ENCODE measurements at places on chromosomes 5 and 9.

DNA sequence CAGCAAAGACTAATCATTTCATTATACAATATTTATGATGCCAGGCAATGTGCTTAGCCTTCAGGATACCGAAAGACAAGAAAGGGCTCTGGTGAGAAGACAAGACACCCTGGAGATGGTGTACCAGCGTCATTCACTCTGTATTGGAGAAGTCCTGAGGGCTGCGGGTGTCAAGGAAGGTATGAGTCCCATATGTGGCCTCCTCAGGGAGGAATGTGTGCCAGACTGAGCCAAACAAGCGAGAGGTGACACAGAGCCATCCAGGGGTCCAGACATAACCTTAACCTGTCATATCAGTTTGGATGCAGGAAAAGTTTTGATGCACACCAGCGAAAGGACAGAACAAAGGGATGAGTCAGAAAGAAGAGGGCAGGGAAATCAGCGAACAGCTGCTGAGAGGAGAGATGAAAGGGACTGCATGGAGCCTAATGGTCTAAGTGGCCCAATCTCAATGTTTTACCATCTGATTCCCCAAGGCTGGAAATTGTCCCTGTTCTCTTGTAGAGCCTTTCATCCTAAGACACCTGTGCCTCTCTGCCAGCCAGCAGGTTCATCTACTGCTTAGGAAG is 38.9 kb downstream of the ADRA1B start:
- DNase-seq = no peak
- H3K27ac ChIP-seq = no peak overlapping the region
- no peaks in the 10 kb centered on the region for H3K4me1 ChIP-seq
- H3K4me3 ChIP-seq = no peak overlapping the region
- no peaks in the 10 kb centered on the region for H3K27me3 ChIP-seq

DNA sequence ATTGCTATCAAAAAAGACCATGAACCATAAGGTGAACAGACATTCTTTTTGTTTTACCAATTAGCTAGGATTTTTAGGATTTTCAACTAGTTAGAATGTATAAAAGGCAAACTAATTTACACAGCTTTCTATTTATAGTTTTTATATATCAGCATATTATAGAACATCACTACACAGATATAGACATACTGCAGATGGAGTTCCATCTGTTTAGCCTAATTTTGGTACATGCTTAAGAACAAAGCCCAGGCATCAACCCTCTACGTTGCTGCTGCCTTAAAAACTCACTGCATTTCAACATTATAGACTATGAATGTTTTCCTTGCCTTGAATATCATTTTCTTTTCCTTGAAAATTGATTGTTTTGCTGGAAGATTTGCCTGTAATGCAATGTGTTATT is 2227.5 kb upstream of the C9orf72 start:
- H3K27me3 ChIP-seq = no peaks in the 10 kb centered on the region
- no peak for DNase-seq
- no peaks in the 10 kb centered on the region for H3K4me1 ChIP-seq
- H3K4me3 ChIP-seq = no peak overlapping the region
- H3K27ac ChIP-seq = no peak overlapping the region

DNA sequence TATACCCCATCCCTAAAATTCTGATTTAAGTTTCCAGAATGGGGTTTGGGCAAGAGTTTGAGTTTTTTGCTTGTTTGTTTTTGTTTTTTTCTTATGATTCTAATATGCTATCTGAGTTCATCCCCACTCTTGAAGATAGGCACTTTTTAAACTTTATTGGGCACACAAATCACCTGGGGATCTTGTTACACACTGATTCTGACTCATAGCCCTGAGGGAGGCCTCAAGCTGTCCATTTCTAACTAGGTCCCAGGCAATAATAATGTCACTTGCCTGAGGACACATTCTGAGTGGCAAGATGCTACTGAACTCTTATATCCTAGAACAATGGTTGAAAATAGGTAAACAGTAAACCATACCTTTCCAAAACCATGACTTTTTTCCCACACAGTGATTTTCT is 22.8 kb upstream of the ABLIM3 start:
- peaks cover 12% of the 10 kb centered on the region for H3K27me3 ChIP-seq
- no peak overlapping the region for H3K27ac ChIP-seq
- no peak overlapping the region for H3K4me3 ChIP-seq
- no peak for DNase-seq
- H3K36me3 ChIP-seq = no peaks in the 10 kb centered on the region

DNA sequence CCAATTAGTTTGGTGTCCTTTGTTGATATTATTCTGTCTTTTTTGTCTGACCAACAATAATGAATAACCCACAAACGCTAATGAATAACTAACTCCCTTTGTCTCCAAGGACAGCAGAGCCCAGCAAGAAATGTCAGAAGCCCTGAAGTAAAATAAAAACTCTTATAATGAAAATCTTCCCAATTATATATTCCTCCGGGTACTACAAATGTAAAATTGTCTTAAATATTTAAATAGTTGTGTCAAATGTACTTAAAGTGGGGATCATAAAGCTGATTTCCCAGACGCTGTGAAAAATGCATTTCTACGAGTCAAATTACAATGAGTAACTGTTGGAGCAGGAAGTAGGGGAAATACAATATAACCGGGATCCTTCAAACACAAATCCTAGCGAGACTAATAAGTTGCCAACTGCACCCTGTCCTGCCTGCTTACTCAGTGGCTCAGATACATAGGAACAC is 22.3 kb downstream of the GLIS3 start:
- H3K27me3 ChIP-seq = no peaks in the 10 kb centered on the region
- H3K36me3 ChIP-seq = no peaks in the 10 kb centered on the region
- H3K4me1 ChIP-seq = no peaks in the 10 kb centered on the region
- no peak overlapping the region for H3K27ac ChIP-seq

GRCh38 chr9:104022083-104022482 is 72.0 kb upstream of the SMC2 start:
- no peak overlapping the region for H3K27ac ChIP-seq

GRCh38 chr5:104628911-104629310 is 1066.3 kb upstream of the NUDT12 start:
- no peaks in the 10 kb centered on the region for H3K4me1 ChIP-seq
- H3K4me3 ChIP-seq = no peak overlapping the region
- H3K27ac ChIP-seq = no peak overlapping the region
- H3K36me3 ChIP-seq = peaks cover 2% of the 10 kb centered on the region
- no peak for DNase-seq
- H3K27me3 ChIP-seq = no peaks in the 10 kb centered on the region

GRCh38 chr5:177410575-177410974 is 1.2 kb upstream of the F12 start:
- H3K36me3 ChIP-seq = no peaks in the 10 kb centered on the region
- H3K27me3 ChIP-seq = peaks cover 61% of the 10 kb centered on the region

GRCh38 chr5:50945139-50945538 is 278.7 kb downstream of the PARP8 start:
- no peak overlapping the region for H3K4me3 ChIP-seq
- H3K36me3 ChIP-seq = peaks cover 14% of the 10 kb centered on the region
- no peaks in the 10 kb centered on the region for H3K27me3 ChIP-seq
- no peak for DNase-seq

- H3K27ac ChIP-seq = no peak overlapping the region
- H3K27me3 ChIP-seq = peaks cover 55% of the 10 kb centered on the region
- no peaks in the 10 kb centered on the region for H3K4me1 ChIP-seq
- no peak for DNase-seq
- no peak overlapping the region for H3K4me3 ChIP-seq
- H3K36me3 ChIP-seq = no peaks in the 10 kb centered on the region
Observed at GRCh38 chr5:158873104-158873503, 226.6 kb downstream of the EBF1 start.

GRCh38 chr5:180825768-180826525 is 23.3 kb upstream of the MGAT1 start:
- no peaks in the 10 kb centered on the region for H3K27me3 ChIP-seq
- peaks cover 39% of the 10 kb centered on the region for H3K4me1 ChIP-seq
- no peak for DNase-seq
- no peak overlapping the region for H3K4me3 ChIP-seq
- H3K27ac ChIP-seq = peak overlapping the region; percentile 22
- H3K36me3 ChIP-seq = peaks cover 18% of the 10 kb centered on the region

DNA sequence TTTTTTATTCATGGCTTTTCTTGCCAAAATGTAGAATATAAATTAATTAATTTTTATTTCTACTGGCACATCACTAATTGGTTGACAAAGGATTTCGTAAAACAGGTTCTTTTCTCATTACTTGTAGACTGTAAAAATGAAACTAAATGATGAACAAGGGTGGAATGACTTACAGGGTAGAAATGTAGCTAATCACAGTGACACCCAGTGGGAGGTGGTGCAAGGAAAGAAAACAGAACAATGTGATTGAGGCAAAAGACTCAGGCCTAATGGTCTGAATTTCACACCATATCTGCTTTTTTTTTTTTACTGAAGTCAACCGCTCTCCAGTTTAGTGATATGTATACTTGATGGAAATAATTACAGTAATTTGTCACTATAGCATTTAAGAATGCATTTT is 28.9 kb downstream of the GABRG2 start:
- H3K36me3 ChIP-seq = no peaks in the 10 kb centered on the region
- no peaks in the 10 kb centered on the region for H3K27me3 ChIP-seq
- DNase-seq = no peak
- no peak overlapping the region for H3K4me3 ChIP-seq
- H3K4me1 ChIP-seq = no peaks in the 10 kb centered on the region

DNA sequence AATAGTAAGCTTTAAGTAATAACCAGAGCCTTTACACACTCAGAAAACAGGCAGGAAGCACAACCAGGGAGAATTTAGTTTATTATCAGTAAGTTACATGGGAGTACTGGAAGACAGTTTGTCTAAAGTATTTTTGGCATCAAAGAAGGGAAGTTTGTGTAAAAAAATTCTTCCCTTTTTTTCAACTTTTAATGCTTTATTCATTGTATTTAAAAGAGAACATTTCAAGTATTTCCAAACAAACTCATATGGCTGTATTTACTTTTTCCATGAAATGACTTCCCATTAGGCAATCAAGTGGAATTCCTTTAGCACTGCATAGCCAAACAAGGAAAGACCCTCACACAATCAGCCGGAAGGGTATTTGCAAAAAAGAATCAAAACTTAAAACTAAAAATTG is 26.7 kb downstream of the RNF145 start:
- no peaks in the 10 kb centered on the region for H3K27me3 ChIP-seq
- no peak for DNase-seq
- H3K4me3 ChIP-seq = no peak overlapping the region
- H3K27ac ChIP-seq = peak overlapping the region; percentile 43
- H3K4me1 ChIP-seq = peaks cover 58% of the 10 kb centered on the region

DNA sequence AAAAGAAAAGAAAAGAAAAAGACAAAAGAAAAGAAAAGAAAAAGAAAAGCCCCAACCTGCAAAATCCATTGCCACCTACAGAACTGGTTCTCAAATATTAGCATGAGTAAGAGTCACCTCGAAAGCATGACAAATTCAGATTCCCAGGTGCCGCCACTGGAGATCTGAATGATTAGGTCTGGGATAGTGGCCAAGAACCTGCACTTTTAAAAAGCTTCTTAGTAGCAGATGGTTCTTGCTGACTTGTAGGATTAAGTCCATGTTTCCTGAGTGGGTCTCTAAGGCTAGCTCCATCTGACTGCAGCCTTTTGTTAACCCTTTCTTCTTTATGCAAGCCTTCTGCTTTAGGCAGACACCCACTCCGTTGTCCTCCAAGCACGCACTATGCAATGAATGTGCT is 178.5 kb upstream of the CDH18 start:
- no peak for DNase-seq
- no peaks in the 10 kb centered on the region for H3K27me3 ChIP-seq
- H3K36me3 ChIP-seq = no peaks in the 10 kb centered on the region
- no peak overlapping the region for H3K27ac ChIP-seq

DNA sequence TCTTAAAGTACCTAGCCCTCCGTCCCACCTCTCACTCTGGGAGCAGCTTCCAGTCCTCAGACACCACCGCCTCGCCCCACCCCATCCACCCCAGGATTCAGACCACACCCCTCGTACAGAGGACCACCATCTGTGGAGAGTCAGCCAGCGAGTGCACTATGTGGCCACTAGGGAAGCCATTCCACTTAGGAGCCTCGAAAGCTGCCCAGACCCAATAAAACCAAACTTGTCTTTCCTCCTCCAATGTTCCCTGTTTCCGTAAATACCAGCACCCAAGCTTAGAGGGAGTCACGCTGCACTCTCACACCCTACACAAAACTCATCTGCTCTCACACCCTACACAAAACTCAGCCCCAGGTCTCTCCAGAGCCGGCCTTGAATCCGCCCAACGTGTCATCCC is 1.9 kb downstream of the GCNT4 start:
- peaks cover 27% of the 10 kb centered on the region for H3K27me3 ChIP-seq
- H3K4me3 ChIP-seq = no peak overlapping the region
- H3K27ac ChIP-seq = no peak overlapping the region
- peaks cover 42% of the 10 kb centered on the region for H3K4me1 ChIP-seq
- peaks cover 2% of the 10 kb centered on the region for H3K36me3 ChIP-seq

- H3K27ac ChIP-seq = no peak overlapping the region
- peaks cover 77% of the 10 kb centered on the region for H3K4me1 ChIP-seq
- DNase-seq = no peak
- peaks cover 40% of the 10 kb centered on the region for H3K27me3 ChIP-seq
- no peak overlapping the region for H3K4me3 ChIP-seq
Observed at GRCh38 chr5:51376509-51376908, 6.7 kb upstream of the ISL1 start.

DNA sequence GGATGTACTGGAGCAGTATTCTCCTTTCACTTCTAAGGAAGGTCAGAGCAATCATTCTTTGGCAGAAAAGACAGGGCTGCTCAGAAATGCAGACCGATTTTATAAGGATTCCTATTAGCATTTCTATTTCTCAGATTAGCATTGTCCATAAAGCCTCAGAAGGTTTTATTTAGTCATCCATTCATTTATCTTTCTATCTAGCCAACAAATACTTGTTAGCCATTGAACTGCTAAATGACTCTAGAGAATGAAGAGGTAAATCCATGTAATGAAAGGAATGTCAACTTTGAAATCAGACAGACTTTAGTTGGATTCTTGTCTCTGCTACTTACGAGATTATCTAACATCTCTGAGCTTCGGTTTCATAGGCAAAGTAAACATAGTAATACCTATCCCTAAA is 165.2 kb downstream of the SLC25A46 start:
- peaks cover 3% of the 10 kb centered on the region for H3K4me1 ChIP-seq
- no peak for DNase-seq
- H3K27ac ChIP-seq = no peak overlapping the region
- no peaks in the 10 kb centered on the region for H3K36me3 ChIP-seq
- no peak overlapping the region for H3K4me3 ChIP-seq
- H3K27me3 ChIP-seq = no peaks in the 10 kb centered on the region

DNA sequence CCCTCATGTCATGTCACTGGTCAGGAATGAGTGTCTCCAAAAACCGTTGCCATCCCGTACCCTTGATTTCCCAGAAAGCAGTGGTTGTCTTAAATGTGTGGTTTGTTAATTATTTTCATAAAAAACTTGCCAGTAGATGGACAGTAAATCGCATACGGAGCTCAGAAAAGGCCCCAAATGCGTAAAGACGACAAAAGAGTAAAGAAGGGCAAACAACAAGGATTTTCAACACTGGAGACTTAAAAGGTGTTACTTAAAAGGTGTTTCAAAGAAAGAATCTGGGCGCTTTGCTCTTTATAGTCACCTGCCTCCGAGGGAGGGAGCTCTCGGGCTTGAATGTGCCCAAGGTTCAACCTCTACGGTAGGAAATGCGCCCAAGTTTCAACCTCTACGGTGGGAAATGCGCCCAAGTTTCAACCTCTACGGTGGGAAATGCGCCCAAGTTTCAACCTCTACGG is 734 bp downstream of the KIF27 start:
- peaks cover 2% of the 10 kb centered on the region for H3K36me3 ChIP-seq
- peak; percentile 17 for DNase-seq
- H3K4me1 ChIP-seq = peaks cover 15% of the 10 kb centered on the region
- no peaks in the 10 kb centered on the region for H3K27me3 ChIP-seq
- H3K27ac ChIP-seq = peak overlapping the region; percentile 95
- H3K4me3 ChIP-seq = peak overlapping the region; percentile 84

- H3K27me3 ChIP-seq = no peaks in the 10 kb centered on the region
- H3K36me3 ChIP-seq = peaks cover 2% of the 10 kb centered on the region
Observed at GRCh38 chr5:150122158-150122510, 33.5 kb downstream of the PDGFRB start.
